Thymus (tissue), 14 donors: ENCODE measurements at places on chromosomes 7 and 10.

- DNase-seq = no peak
Observed at GRCh38 chr10:71252220-71252619, 39.9 kb downstream of the UNC5B start.

- peak; percentile 22 for DNase-seq
Observed at GRCh38 chr10:129491123-129491734, 24.2 kb downstream of the MGMT start.

GRCh38 chr10:3776796-3777571 lies 8.0 kb downstream of the KLF6 start:
- no peak for DNase-seq

DNA sequence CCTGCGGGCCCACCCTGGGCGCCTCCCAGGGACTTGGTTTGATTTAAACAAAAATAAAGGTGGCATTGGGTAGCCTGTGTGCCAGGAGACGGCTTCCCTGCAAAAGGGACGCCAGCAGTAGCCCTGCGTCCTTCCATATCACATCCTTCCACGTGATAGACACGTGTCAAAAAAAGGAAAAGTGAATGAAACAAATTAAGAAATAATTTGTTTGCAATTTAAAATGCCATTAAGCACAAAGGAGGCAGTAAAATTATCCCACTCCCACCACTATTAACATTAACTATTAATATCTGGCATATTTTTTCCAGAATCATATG lies 7.6 kb downstream of the TACR2 start:
- no peak for DNase-seq

DNA sequence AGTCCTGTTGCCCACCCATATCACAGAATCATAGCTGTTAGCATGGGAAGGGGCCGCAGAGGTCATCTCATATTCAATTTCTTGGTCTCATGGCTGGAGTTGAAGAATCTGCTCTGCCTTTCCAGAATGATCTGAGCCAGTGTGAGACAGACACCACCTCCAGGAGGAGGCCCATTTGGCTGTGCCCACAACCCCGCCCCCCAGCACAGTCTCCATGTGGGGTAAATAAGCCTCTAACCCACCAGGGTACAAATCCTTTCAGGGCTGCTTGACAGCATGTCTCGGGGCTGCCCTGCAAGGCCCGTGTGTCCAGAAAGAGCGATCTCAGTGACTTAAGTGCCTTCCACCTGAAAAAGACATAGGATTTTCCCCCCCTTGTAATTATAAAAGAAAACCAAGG lies 137.5 kb downstream of the DLG5 start:
- DNase-seq = no peak

- no peak for DNase-seq
Observed at GRCh38 chr10:102153093-102153620, 968 bp downstream of the NOLC1 start.

- DNase-seq = no peak
Observed at GRCh38 chr10:35545878-35546590, 59.1 kb upstream of the GJD4 start.

GRCh38 chr10:35182631-35183510 lies 56.2 kb downstream of the CREM start:
- DNase-seq = no peak

- DNase-seq = no peak
Observed at GRCh38 chr10:49605216-49605938, 4.7 kb upstream of the SLC18A3 start.
